IMR-90 (cell line): ENCODE measurements at places on chromosomes 12 and 14. TPM values are rescaled to one million over a fixed set of nuclear protein-coding genes. Genes with fewer than 3 reads are reported as not detected.

Gene PRH2
- total RNA-seq: 0.28 TPM in 1 of 2 replicates, not detected in the other

Gene LRTM2
- total RNA-seq: not detected in 2 replicates

Gene KRT86
- not detected in 2 replicates for total RNA-seq

Gene PLA2G1B
- not detected in 2 replicates for total RNA-seq

Gene RERG
- total RNA-seq: not detected in 2 replicates

Gene DPY19L2
- total RNA-seq: 0.90 and 1.4 TPM in 2 replicates

Gene CDK17
- total RNA-seq: 50.2 and 58.9 TPM in 2 replicates

Gene ERH
- total RNA-seq: 64.2 and 189 TPM in 2 replicates

Gene SERPINA12
- total RNA-seq: not detected in 2 replicates

Gene PPP1R1A
- total RNA-seq: not detected in 2 replicates

Gene CLEC9A
- total RNA-seq: not detected in 2 replicates

Gene RASSF9
- total RNA-seq: 0.18 and 0.28 TPM in 2 replicates
